T follicular helper cell (primary cell): ENCODE measurements at places on chromosomes 5 and 9.

DNA sequence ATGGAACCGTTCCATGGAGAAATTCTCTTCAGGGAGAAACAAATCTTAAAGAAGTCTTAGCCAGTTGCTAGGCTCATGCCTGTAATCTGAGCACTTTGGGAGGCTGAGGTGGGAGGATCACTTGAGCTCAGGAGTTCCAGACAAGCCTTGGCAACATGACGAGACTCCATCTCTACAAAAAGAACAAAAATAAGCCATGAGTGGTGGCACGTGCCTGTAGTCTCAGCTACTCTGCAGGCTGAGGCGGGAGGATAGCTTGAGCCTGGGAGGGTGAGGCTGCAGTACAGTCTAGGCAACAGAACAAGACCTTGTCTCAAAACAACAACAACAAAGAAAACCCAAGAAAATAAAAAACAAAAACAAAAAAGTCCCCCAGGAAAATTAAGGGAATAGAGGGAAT, 8.2 kb downstream of the HSPB3 start:
- DNase-seq = no peak

- no peak for DNase-seq
Measured at GRCh38 chr9:105039175-105039799, 111.3 kb upstream of the ABCA1 start.

GRCh38 chr9:79609468-79610018, 37.8 kb downstream of the TLE4 start:
- no peak for DNase-seq

- DNase-seq = no peak
Measured at GRCh38 chr5:180808461-180809000, 5.9 kb upstream of the MGAT1 start.
